Globus pallidus (tissue), 1 donor: ENCODE measurements at places on chromosomes 4 and X.
A peak's percentile ranks its signal among the peaks of the same experiment; 100 is the strongest.

GRCh38 chr4:71608678-71609071 is 175.2 kb downstream of the GC start:
- DNase-seq, result no peak

DNA sequence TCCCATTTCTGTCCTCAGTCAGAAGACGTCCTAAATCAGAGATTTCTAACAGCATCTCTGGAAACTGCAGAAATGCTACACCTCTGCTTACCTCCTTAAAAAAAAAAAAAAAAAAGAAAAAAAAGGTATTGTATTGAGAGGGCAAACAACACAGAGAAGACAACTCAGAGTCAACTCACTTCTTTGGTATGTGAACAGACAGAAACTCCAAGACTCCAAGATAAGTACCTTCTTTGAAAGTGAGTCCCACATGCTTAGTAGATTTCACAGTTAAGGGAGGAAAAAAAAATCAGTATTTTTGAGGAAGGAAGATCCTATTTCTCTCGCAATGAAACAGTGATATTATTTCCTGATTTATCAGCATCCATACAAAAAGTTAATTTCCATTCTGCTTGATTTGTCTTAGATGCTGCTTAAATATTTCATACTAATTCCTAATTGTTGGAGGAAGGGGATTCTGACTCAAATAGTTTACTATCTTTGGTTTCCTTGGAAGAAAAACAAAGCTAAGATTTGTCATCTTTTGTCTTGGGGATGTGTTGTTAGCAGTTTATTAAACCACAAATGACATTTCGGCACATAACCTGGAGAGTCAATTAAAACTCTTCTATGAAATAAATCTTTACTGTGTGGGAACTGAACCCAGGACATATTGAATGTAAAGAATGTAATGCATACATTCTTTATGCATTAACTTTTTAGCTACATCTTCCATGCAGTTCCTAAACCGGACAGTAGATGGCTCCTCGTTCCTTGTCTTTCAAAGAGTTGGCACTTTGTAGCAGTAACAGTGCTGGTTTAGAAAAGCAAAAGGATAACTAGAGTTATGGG is 4.7 kb downstream of the RASGEF1B start:
- peak; percentile 86 for DNase-seq

DNA sequence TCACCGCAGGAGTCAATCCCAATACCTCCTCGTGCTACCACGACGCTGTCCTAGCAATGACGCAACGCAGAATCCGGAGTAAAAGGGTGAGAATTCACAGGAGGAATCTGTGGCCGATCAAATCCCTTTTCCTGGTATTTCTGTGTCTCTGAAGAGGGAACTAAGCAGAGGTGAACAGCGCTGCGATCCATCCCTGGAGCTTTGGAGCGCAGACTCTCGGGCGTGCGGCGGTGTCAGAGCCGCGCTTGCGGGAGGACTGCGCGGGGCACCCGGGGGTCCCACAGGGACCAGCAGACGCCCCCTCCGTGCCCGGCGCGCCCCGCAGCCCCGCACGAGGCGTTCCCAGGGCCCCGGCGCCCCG is 17.2 kb upstream of the ZNF718 start:
- no peak for DNase-seq

DNA sequence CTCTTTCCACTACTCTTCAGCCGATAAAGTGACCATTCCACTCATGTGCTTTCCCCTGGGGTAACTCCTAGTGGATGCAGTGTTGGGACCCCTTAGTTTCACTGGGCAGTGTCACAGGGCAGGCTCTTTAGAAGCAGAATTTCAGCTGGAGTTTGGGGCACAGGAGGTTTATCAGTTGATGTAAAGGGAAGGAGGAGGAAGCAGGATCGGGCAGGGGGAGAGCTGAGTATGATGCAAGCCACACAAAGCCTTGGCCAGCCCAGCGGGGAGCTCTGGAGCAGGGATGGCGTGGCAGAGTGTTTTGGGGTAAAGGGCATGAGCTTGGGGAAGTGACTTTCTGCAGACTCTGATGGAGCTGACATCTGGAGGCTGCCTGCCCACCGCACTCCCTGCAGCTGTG is 19.3 kb downstream of the WDR13 start:
- no peak for DNase-seq

DNA sequence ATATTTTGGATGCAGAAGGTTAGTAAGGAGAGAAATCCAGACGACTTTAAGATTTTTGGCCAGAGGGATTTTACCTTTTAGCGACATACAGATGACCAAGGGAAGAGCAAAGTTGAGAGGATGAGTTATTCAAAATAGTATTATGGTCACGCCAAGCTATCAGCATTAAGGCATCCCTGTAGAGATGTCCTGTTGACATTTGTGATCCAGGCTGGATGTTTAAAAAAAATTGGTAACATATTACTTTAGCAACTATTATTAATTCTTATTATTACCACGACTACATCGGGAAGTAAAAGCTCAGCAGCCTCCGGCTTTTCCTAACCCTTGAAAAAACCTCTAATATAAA is 562 bp upstream of the OSTC start:
- DNase-seq, result no peak

DNA sequence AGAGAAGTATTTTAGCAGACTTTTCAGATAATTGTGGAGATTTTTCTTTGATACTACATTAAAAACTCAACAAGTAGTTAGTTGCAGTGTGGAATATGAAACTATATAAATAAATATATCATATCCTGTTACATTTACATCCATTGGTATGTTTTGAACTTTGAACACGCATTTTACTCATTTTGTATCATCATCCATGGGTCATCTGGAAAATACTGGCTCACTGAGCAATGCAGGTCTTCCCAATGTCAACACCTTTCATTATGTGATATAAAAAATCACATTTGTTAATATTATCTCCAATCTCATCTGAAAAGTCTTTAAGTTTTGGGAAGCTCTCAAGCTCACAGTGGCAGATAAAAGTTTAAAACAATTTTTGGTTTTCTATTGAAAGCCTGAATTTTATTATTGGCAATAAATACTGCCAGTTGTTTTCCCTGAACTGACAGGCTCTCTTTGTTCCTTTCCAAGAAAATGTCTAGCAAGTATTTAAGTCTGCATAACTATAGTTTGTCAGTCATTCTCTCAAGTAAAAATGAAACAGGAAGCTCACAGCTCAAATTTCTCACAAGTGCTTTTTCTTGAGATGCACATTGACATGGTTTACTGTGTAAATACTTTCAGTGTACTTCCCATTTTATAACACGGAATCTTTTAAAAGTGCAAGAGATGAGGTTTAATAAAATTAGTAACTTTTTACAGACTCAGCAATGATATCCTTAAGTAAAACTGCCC is 183.5 kb upstream of the GPC4 start:
- DNase-seq, result peak; percentile 9

DNA sequence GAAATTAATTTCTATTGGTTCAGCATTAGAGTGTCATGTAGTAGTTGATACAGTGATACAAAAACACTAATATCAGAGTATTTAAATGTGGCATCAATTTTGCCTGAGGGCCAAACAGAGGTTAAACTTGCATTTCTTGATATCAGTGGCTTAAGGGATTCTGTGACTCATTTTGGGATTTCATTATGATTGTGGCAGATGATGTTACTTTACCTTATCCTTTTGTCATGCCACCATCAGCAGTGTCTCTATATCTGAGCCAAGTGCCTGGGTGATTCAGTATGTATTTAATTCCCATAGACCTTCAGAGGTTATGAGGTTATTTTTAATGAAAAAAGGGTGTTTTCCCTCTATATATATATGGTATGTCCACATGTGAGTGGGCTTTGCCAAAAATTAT is 582.9 kb downstream of the ADGRL3 start:
- no peak for DNase-seq

- DNase-seq, result no peak
These were observed 44.3 kb downstream of the FBXL5 start for GRCh38 chr4:15610855-15611254.

- DNase-seq, result no peak
These were observed 53.9 kb downstream of the PRPS1 start for GRCh38 chrX:107682256-107682655.

DNA sequence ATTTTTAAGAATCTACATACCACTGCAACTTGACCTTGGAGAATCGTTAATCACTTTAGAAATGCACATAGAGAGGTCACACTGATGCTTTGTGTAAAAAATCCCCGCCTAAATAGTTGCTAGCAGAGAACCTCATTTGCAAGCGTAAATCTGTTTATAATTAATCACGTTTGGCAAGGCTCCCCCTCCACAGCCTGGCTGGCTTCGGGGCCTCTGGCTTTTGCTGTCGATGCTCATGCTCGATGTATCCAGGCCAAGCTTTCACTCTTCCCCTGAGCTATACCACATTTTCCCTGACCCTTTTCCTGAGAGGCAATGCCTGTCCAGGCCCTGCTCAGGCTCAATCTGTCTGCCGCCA is 23.4 kb downstream of the CYTL1 start:
- DNase-seq, result no peak

DNA sequence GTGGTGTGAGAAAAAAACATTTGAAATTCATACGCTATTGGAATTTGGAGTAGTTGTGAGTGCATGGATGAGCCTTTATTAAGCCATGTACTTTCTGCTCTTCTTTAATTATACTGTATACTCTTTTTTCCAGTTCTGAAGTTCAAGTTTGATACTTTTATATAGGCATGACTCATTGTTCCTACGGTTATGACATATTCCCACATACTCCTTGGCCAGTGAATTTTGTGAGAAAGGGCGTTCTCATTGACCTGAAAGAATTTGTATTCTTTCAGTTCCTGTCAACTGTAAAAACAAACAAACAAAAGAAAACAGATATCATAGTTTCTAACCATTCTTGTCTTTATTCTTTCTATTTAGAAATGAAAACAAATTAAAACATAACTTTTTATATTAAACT is 407.3 kb downstream of the MAPK10 start:
- DNase-seq, result no peak

DNA sequence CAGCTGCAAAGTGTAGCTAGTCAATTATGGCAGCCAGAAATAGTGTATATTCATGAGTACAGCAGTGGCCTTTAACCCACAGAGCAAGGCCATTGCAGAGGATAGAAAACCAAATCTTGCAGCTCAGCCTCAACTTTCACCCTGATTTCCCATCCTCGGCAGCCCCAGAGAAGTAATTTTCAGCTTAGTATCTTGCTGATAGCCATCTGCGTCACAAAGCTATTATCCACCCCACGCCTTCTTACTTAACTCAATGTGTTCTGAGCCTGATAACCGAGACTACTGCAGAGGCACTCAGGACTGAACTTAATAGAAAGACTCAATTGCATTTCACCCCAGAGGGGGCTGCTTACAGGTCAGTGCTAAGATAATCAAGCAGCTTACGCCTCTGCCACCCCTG is 174.5 kb upstream of the MAOA start:
- no peak for DNase-seq

DNA sequence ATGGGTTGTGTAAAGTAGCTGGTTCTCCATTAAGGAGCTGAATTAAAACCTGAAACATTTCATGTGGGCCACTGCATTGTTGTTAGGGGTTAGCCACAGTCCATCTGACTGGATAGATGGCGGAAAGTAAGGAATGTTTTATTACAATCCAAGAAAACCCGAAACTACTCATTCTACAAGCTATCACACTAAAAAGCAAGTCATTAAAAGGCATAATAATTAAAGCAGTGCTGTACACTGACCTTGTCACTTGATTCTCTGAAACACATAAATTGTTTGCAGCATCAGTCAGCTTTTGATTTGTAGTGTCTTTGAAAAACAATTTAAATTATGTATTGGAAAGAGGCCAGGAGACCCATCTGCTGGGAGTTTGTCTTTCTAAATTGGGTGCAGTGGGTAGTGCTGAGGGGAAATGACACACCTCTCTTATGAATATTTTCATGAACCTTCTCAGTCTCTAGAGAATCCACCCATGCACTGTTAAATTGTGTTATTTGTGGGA is 75.7 kb upstream of the ANK2 start:
- DNase-seq, result no peak
